ENCODE measurements at places on chromosomes 12 and 14.

- DNase-seq = no peak
These were observed 124.5 kb downstream of the ANO4 start for GRCh38 chr12:100919116-100919515.

GRCh38 chr12:4118017-4118510 is 155.5 kb upstream of the CCND2 start:
- no peak for DNase-seq

- no peak for DNase-seq
These were observed 761.5 kb downstream of the GALC start for GRCh38 chr14:87231336-87232026.

GRCh38 chr14:105377555-105378182 is 20.7 kb upstream of the TEX22 start:
- no peak for DNase-seq

- no peak for DNase-seq
These were observed 67.8 kb upstream of the NAP1L1 start for GRCh38 chr12:76152181-76152807.

DNA sequence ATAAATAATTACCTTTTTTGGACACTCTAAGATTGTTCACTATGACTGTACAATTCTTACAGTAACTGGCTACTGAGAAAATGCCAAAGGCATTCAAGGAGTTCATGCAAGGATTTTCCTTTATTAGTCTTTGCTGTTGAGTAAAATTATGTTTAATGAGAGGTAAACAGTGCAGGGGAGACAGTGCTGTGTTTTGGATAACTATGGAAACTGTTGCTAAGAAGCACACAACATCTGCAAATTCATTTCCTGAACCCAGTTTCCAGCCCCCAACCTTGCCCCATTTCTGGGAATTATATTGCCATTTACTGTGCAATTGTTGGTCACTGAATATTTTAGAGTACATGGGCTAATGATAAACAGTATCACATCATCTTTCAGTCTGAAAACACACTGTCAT is 1005.8 kb downstream of the TRHDE start:
- no peak for DNase-seq

GRCh38 chr12:29223426-29223825 is 74.3 kb downstream of the FAR2 start:
- DNase-seq = no peak

GRCh38 chr12:116385486-116386217 is 108.2 kb upstream of the MED13L start:
- DNase-seq = no peak

DNA sequence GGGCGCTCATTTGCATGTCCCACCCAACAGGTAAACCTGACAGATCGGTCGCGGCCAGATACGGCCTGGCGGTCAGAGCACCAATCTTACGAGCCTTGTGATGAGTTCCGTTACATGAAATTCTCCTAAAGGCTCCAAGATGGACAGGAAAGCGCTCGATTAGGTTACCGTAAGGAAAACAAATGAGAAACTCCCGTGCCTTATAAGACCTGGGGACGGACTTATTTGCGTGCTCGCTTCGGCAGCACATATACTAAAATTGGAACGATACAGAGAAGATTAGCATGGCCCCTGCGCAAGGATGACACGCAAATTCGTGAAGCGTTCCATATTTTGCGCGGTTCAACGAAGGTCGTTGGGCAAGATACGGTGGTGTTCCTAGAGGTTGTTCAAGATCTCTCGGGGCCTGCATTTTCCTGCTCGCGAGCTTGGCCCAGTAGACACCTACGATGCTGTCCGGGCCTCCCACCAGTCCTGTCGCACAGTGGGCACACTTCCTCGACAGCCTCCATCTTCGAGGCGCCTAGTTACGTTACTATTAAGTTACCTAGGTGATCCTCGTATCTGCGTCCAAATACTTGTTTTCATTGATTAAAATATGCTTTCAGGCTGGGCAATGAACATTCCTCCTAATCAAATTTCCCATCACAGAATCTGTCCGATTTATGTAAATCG is at the start of gene RNU6-7:
TSS of gene RNU6-7 (plus strand) at position 230 of the 675 bp plus-strand sequence.
- peak; percentile 16 for DNase-seq

- DNase-seq = no peak
These were observed 4.3 kb upstream of the ZFP36L1 start for GRCh38 chr14:68797121-68797670.

GRCh38 chr12:66516133-66516532 is 162.7 kb downstream of the GRIP1 start:
- DNase-seq = no peak

- DNase-seq = no peak
These were observed 483 bp downstream of the POC1B start for GRCh38 chr12:89525305-89525823.

GRCh38 chr12:78645956-78646355 is 218.6 kb upstream of the SYT1 start:
- peak; percentile 12 for DNase-seq

DNA sequence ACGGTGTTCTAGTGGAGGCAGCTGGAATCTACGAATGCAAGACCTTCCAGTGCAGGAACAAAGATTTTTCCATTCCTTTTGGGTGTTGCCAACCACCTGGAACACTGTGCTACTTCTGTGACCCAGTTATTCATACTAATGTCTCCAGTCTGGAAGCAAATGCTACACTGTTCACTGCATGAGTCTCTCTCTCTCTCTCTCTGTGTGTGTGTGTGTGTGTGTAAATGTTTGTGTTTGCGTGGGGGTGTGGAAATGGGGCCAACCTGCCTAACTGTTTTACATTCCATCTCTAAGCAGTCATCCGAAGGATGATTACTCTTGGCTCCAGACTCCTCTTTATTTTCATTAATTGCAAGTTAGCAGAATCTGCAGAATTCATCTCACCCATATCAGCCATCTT is 29.9 kb upstream of the YBX3 start:
- DNase-seq = no peak

DNA sequence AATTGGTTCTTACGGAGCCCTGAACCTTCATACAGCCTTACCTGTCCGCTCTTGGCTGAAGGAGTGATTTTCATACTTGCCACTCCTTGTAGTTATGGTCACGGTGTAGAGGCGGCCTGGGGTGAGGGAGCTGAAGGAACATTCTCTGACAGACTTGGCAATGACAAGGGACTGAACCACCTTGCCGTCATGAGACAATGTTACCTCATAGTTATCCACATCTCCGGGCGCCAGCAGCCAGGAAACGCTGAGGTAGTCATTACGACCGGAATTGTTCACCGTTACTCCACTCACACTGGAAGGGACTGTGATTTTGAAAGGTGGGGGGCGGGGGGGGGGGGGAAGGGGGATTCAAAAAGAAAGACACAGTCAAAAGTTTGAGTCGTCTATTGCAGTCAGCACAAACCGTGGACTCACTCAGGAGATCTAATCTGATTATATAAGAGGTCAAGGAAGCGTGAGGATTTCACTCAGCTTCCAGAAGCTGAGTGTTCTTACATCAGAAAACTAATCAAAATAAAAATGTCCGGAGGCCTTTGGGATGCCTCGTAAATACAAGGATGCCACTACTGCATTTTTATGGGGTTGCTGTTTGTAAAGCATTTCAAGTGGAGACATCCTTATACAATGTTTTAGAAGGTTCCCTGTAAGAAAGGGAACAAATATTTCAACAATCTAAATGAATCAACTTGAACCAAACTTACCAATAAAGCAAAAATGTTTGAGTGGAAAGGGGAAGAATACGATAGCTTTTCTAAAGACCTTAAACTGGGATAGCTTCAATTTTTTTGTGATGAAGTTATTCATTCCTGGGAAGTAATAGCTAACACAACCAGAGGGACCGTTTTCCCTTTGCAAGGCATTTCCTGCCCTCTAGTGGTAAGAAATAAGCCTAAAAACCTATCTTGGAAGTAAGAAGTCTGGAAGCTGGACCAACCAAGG is 60.6 kb downstream of the PTPRB start:
- peak; percentile 13 for DNase-seq

GRCh38 chr12:41653386-41654326 is 465.5 kb downstream of the PDZRN4 start:
- DNase-seq = no peak

DNA sequence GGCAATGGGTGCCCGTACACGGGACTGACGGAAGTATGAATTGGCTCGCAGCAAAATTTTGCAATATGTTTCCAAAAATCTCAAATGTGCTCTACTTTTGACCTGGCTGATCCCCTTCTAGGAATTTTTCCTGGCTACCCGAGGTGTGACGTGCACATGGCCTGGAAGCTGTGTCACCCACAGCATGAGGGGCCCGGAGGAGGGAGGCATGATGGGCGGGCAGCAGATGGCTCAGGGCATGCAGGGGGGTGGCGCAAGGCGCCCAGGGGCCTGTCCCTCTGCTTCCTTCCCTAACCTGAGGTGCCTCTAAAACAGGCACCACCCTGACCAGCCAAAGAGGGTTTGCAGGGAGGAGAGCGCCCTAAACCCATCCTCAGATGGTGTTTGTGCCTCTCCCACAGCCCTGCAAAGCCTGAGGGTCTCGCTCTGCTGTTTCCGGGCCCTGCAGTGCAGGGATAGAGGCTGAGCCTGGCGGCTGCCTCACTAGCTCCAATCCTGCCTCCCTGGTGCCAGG is 6.7 kb downstream of the GPR132 start:
- no peak for DNase-seq

DNA sequence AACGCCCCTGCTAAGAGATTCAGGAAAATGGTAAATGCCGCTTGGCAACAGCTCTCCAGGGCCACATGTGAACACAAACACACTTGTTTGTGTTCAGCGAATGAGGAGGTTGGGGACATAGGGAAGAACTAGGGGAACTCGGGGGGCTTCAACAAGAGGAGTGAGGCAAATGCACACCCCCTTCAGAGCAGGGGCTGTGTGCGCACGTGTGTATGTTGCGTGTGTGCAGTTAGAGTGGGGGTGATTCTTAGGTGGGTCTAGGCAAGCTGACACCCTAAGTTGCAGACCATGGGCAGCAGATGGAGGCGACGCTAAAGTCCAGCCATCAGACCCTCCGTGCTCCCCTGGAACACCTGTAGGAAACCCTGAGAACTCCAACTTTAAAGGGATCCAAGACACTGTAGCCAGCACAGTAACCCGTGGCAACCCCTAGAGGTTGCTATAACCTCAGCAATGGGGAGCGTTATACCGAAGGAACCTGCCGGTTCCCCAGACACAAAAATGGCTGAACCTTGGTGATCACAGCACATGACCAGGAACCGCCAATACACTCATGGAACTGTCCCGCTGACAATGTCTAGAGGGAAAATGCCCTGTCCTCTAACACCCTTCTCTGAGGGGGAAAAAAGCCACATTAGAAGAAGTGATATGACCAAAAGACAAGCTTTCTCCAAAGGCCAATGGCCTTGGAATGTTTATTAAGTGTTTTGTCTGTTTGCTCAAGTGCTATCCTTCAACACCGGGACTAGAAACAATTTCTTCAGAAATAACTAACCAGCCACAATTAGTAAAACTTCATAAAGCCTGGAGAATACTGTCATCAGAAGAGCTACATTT is 86.5 kb upstream of the CEP83 start:
- no peak for DNase-seq

GRCh38 chr12:121535150-121536053 is 45.4 kb downstream of the KDM2B start:
- DNase-seq = no peak

- no peak for DNase-seq
These were observed 583.9 kb upstream of the TBX3 start for GRCh38 chr12:115267891-115268290.

- DNase-seq = no peak
These were observed 46.7 kb downstream of the TMCC3 start for GRCh38 chr12:94603434-94604365.

DNA sequence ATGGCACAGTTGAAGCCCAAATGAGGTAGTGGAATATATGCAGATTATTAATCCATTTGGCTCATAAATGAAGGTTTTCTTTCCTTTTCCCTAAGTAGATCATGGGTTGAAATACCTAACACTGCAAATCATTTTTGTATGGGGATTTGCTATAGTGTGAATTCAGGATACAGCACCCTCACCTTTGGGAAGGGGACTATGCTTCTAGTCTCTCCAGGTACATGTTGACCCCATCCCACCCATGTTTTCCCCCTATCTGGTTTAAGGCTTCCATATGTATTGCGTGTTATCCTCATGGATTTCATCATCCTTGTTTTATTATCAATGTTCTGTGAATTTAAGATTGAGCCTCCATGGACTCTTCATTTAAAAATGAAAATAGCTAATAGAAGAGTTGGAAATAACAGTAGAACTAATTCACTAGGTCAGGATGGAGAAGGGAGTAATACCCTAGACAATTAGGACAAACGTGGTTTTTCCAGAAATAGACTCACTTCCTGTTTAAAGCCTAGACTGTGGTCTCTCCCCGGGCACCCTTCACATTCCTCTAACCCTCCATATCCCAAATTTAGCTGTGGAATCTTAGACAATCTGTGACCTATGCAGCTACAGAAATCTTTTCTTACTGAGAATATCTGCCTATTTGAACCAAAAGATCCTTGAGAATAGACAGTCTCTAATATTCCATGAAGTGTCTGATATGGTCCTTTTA is 56.5 kb downstream of the DAD1 start:
- no peak for DNase-seq

GRCh38 chr14:56333359-56334292 is 215.4 kb downstream of the PELI2 start:
- DNase-seq = peak; percentile 54

GRCh38 chr12:5022465-5023061 is 21.1 kb upstream of the KCNA5 start:
- DNase-seq = no peak

- DNase-seq = no peak
These were observed 59.7 kb downstream of the APOBEC1 start for GRCh38 chr12:7605900-7606465.

- DNase-seq = no peak
These were observed 128.6 kb upstream of the CRY1 start for GRCh38 chr12:107221913-107222312.

DNA sequence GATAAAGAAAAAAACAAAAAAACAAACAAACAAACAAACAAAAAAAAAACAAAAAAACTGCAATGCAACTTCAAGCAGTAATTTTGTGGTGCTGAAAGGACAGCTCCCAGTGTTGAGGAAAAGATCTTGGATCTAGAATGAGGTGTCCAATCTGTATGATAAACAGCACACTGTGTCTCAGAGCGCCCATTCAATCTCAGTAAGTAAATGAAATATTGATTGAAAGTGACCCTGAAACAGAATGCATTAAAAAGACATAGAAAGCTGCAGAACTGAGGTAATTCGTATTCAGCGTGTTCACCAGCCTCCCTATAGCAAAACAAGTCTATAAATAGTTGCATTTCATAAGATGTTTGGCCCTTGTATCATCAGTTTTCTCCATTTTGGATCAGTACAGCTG is 153.0 kb downstream of the NOVA1 start:
- no peak for DNase-seq

- no peak for DNase-seq
These were observed 153.7 kb downstream of the AACS start for GRCh38 chr12:125218952-125219351.
